ENCODE measurements at places on chromosomes 4 and X. TPM values are rescaled to one million over a fixed set of nuclear protein-coding genes. Genes with fewer than 3 reads are reported as not detected.

DNA sequence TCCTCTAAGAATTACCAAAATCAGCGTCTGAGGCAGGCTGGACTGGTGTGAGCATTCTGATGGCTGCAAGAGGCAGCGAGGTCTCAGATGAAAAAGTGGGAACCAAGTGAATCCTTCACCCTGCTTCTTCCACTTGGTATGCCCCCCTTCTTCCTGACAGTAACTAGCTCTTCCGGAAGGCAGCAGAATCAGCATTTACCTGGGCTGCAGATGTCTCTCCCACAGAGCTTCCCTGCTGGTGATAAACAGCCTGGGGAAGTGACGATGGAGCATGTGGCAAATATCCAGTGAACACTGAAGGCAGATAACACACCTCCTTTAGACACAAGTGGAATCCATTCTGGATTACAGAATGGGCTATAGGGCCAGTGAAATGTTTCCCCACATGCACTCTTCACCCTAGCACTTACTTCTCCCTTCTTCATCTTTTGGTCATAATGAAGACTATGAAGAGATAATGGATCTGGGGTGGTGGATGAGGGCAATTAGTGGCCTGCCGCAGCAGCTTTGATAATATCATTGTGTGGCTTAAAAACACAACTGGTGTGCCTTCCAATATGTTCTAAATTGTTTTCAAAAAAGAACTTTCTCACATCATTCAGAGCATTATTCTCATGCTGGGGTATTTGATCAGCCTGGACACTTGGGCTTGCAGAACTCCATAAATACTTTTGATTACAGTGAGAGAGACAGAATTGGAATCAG, 60.8 kb upstream of the TBC1D9 start:
- H3K27me3 ChIP-seq, result no peaks in the 10 kb centered on the region
- no peaks in the 10 kb centered on the region for H3K4me1 ChIP-seq
- H3K27ac ChIP-seq, result no peak overlapping the region

GRCh38 chr4:119493419-119493818, 135.2 kb downstream of the PDE5A start:
- peak; percentile 14 for DNase-seq
- H3K27me3 ChIP-seq, result no peaks in the 10 kb centered on the region
- H3K4me3 ChIP-seq, result no peak overlapping the region

GRCh38 chr4:174449944-174450785, 72.1 kb downstream of the HPGD start:
- no peaks in the 10 kb centered on the region for H3K27me3 ChIP-seq
- no peaks in the 10 kb centered on the region for H3K36me3 ChIP-seq
- no peak overlapping the region for H3K4me3 ChIP-seq
- H3K27ac ChIP-seq, result no peak overlapping the region

DNA sequence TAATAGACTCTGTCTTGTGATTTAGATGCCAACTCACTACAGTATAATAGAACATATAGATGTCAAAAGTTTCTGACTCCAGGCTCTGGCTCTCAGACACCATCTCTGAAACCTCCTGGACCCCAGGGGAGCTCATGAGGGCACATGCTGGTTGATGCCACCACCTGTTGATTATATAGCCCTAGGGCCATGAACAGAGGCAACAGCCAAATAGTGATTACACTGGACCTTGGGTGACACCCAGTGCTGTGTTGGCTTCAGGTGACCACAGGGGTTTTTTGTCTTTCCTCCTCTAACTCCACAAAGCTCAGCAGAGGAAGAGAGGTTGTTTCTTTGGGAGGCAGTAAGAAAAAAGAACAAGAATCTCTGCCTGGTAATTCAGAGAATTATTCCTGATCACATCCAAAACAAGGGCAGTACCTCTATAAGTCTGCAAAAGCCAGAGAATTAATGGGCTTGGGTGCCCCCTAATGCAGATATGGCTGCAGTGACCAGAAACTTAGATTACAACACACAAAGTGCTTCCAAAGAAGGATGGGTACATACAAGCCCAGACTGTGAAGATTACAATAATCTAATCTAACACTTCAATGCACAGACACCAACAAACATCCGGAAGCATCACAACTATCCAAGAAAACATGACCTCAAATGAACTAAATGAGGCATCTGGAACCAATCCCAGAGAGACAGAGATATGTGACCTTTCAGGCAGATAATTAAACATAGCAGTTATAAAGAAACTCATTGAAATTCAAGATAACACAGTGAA, 1920.6 kb downstream of the ARAP2 start:
- H3K27ac ChIP-seq, result no peak overlapping the region
- DNase-seq, result no peak
- no peak overlapping the region for H3K4me3 ChIP-seq
- no peaks in the 10 kb centered on the region for H3K4me1 ChIP-seq
- H3K27me3 ChIP-seq, result no peaks in the 10 kb centered on the region
- H3K36me3 ChIP-seq, result no peaks in the 10 kb centered on the region

DNA sequence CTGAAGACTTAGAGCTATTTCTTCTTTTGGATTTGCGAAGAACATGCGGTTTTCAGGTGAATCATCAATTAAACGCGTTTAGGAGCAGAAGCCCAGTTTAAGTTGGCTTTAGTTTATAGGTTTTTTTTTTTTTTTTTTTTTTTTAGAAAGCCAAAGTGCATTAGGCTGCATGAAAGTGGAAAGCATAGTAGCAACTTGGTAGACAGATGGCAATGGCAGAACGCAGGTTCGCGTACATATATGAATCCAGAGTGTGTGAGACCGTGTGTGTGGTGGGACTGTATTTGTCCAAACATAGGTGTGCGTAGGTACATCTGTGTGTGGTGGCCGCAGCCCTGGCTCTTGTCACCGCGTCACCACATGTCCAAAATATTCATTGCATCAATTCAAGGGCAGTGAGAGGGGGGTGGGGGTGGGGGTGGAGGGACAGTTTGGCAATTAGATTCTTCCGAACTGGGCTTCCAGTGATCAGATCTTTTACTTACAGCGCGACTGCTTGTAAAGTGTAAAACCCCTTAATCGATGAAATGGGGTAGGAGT, 901 bp downstream of the JADE1 start:
- H3K27ac ChIP-seq, result peak overlapping the region; percentile 96
- no peaks in the 10 kb centered on the region for H3K36me3 ChIP-seq
- H3K27me3 ChIP-seq, result no peaks in the 10 kb centered on the region

GRCh38 chr4:3484057-3484973, 21.2 kb downstream of the DOK7 start:
- no peak for DNase-seq
- H3K27ac ChIP-seq, result peak overlapping the region; percentile 81
- peaks cover 80% of the 10 kb centered on the region for H3K4me1 ChIP-seq
- no peaks in the 10 kb centered on the region for H3K36me3 ChIP-seq

DNA sequence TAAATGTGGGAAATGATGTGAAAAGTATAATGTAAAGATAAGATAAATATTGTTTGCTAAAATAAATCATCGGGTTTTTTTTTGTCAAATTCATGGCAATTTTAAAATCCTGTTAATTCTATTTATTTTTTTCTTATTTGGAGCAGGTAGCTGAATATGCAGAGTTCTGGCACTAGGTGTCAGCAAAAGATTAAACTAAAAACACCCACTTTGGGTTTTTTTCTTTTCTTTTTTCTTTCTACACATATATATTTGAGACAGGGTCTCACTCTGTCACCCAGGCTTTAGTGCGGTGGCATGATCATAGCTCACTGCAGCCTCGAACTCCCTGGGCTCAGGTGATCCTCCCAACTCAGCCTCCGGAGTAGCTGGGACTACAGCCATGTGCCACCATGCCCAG, 6.9 kb upstream of the RAP2C start:
- no peaks in the 10 kb centered on the region for H3K36me3 ChIP-seq
- H3K27ac ChIP-seq, result no peak overlapping the region
- no peak for DNase-seq
- H3K4me3 ChIP-seq, result no peak overlapping the region
- no peaks in the 10 kb centered on the region for H3K4me1 ChIP-seq

- H3K4me3 ChIP-seq, result no peak overlapping the region
- H3K4me1 ChIP-seq, result no peaks in the 10 kb centered on the region
- H3K27ac ChIP-seq, result no peak overlapping the region
These were observed 33.1 kb upstream of the ANXA10 start for GRCh38 chr4:168059251-168059650.

DNA sequence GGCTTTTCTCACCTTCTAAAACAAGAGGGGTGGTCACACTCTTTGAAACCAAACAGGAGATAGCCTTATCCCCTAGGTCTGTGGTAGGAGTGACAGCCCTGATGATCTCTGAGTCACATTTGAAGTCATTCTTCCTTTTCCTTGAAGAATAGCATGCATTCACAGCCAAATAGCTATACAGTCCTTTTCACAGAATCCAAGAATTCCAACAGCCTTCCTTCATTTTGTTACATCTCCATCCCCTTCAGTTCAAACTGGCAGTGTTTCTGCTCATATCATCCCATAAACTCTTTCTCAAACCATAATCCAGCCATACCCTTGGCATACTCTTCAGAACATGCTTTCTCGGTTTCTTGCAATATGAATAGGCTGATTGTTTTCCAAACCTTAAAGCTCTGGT, 33.3 kb upstream of the TMEM184C start:
- H3K4me1 ChIP-seq, result no peaks in the 10 kb centered on the region
- no peak for DNase-seq
- H3K27me3 ChIP-seq, result no peaks in the 10 kb centered on the region
- no peak overlapping the region for H3K27ac ChIP-seq
- H3K36me3 ChIP-seq, result no peaks in the 10 kb centered on the region

GRCh38 chr4:74632634-74633033, 161.7 kb downstream of the BTC start:
- no peak for DNase-seq
- no peaks in the 10 kb centered on the region for H3K36me3 ChIP-seq
- H3K27ac ChIP-seq, result no peak overlapping the region

DNA sequence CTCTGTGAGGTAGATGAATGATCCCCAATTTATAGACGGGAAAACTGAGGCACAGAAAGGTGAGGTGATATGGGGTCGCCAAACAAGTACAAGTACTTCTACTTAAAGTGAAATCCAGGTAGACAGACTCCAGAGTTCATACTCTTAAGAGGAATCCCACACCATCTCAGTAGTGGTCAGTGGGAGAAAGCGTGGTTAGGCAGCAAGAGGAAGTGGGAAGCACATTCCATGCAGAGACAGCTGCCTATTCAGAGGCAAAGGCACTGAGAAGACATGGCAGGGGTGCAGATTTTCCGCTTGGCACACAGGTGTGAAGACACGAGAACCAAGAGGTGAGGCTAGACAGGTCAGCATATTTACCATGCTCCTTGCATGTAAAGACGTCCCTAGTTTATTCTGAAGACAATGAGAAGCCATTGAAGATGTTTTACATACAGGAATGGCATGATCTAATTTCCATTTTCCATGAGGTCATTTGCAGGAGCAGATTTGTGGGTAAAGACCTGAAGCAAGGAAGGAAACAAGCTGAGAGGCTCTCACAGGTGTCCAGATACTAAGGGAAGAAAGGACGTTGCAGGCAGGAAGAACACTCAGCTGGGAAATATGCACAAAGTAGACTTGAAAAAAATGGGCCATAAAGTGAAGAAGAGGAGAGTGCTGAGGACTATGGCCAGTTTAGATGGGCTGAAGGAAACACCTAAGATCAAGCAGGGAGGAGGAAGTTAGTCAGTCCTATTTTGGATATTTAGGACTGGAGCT, 17.3 kb upstream of the CLNK start:
- no peaks in the 10 kb centered on the region for H3K4me1 ChIP-seq
- H3K4me3 ChIP-seq, result no peak overlapping the region
- no peak for DNase-seq

DNA sequence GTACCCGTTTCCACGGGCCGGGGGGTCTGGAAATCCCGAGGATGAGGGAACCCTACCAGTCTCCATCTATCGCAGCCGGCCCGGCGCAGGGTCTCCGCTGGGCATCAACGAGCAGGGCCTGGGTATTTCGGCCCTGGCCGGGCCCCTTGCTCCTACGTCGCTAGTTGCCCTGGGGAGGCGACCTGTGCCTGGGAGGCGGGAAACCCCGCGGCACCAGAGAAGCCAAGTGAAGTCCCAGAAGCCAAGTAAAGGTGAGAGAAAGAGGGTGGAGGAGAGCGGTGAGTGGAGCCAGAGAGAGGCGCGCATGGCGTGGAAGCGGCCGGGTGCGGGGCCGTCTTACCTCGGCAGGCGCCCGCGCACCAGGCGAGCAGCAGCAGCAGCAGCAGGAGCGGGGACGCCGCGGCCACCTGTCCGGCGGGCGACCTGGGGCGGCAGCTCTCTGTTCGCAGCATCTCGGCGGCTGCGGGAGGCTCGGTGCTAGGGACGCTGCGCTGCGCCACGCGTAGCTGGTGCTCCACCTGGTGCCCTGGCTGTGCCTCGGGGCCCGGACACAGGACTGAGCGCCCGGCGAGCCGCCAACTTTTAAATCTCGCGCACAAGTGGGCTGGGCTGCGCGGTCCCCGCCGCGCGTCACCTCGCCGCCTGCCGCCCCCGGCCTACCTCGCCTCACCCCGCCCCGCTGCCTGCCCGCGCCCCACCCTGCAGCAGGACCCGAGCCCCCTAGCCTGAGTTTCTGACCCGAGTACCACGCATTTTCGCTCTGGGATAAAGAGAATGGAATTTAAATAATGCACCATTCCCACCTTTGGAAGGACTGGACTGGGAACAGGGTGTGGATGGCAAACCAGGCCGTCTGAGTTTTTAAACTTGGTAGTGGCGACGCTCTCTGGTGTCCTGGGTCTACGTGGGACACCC, at the start of gene NMU:
Gene NMU (minus strand): TSS at position 558 of the 915 bp plus-strand sequence. CDS start 106 bp downstream, at position 452.
- H3K36me3 ChIP-seq, result no peaks in the 10 kb centered on the region
- no peak within 1 kb of the TSS for H3K27ac ChIP-seq
- H3K4me3 ChIP-seq, result peak within 1 kb of the TSS; percentile 24

- no peak overlapping the region for H3K4me3 ChIP-seq
- no peaks in the 10 kb centered on the region for H3K4me1 ChIP-seq
- DNase-seq, result peak; percentile 4
- H3K36me3 ChIP-seq, result no peaks in the 10 kb centered on the region
- no peak overlapping the region for H3K27ac ChIP-seq
These were observed 166.3 kb downstream of the GALNTL6 start for GRCh38 chr4:171979461-171979860.

DNA sequence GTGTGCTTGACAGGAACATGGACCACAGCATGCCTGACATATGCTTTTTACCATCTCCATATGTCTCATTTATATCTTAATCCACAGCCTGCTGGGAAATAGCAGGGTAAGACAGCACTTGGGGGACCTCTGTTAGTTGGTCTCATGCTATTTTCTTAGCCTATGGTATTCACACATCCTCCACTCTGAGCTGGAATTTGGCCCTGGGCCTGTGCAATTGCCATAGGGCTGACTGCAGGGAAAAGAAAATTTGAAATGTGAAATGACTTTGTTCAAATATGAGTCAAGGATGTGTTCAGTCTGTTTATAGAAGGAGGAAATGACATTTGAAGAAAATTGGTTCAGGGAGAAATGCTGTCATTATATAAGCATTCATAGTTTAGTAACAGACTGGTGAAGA, 9.6 kb upstream of the MAP7D3 start:
- no peak overlapping the region for H3K4me3 ChIP-seq
- DNase-seq, result peak; percentile 42
- peak overlapping the region; percentile 77 for H3K27ac ChIP-seq
- peaks cover 21% of the 10 kb centered on the region for H3K4me1 ChIP-seq
- no peaks in the 10 kb centered on the region for H3K36me3 ChIP-seq
- peaks cover 15% of the 10 kb centered on the region for H3K27me3 ChIP-seq

GRCh38 chrX:154368630-154369448, 5.6 kb downstream of the FLNA start:
- peak overlapping the region; percentile 66 for H3K4me3 ChIP-seq
- no peaks in the 10 kb centered on the region for H3K27me3 ChIP-seq
- H3K4me1 ChIP-seq, result peaks cover 53% of the 10 kb centered on the region
- peaks cover 47% of the 10 kb centered on the region for H3K36me3 ChIP-seq

GRCh38 chr4:61200916-61201526, 895 bp downstream of the ADGRL3 start:
- peak overlapping the region; percentile 88 for H3K27ac ChIP-seq
- H3K4me1 ChIP-seq, result peaks cover 10% of the 10 kb centered on the region
- H3K36me3 ChIP-seq, result no peaks in the 10 kb centered on the region
- DNase-seq, result peak; percentile 86
- H3K4me3 ChIP-seq, result peak overlapping the region; percentile 84
- peaks cover 18% of the 10 kb centered on the region for H3K27me3 ChIP-seq

Gene PNMA6E
- not detected for total RNA-seq

Gene FGF13
- total RNA-seq, result 66.8 TPM

Gene RPL36A
- total RNA-seq, result 2,963 TPM

Gene PDS5A
- total RNA-seq, result 32.8 TPM

Gene SMPX
- 281 TPM for total RNA-seq

Gene SPANXA1
- not detected for total RNA-seq

Data from muscle of leg (tissue), 16 donors.